Calu3 (cell line): ENCODE measurements at places on chromosomes 7 and 10. TPM values are rescaled to one million over a fixed set of nuclear protein-coding genes. Genes with fewer than 3 reads are reported as not detected.
A peak's percentile ranks its signal among the peaks of the same experiment; 100 is the strongest.

- no peak for DNase-seq
These were observed 259.7 kb downstream of the AHR start for GRCh38 chr7:17558135-17558534.

GRCh38 chr10:103854686-103855391, 537 bp downstream of the SH3PXD2A start:
- DNase-seq = peak; percentile 17

DNA sequence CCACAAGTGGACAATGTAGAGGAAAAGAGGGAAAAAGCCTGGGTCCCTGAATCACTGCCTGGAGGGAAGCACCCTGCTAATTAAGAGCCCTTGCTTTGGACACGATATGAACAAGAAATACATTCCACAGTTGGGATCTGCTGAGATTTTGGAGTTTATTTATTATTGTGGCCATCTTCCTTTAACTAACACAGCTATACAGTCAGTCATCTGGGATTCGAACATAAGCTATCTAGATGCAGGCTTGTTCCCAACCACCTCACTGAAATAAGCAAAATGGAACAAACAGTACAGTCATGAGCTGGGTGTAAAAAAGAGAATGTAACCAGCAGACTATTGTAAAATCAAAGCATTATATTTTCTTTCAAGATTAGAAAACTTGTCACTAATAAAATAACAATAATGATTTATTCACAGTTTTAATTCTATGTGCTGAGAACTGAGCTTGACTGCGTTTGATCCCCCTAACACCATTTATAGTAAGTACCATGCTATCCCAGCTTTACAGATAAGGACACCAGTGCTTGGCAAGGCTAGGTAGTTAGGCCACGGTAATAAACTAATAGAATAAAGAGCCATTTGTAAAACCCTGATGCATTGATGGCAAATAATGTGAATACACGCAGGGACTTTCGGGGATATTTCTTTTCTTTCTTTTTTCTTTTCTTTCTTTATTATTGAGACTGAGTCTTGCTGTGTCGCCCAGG, 223.8 kb upstream of the KLF6 start:
- no peak for DNase-seq

DNA sequence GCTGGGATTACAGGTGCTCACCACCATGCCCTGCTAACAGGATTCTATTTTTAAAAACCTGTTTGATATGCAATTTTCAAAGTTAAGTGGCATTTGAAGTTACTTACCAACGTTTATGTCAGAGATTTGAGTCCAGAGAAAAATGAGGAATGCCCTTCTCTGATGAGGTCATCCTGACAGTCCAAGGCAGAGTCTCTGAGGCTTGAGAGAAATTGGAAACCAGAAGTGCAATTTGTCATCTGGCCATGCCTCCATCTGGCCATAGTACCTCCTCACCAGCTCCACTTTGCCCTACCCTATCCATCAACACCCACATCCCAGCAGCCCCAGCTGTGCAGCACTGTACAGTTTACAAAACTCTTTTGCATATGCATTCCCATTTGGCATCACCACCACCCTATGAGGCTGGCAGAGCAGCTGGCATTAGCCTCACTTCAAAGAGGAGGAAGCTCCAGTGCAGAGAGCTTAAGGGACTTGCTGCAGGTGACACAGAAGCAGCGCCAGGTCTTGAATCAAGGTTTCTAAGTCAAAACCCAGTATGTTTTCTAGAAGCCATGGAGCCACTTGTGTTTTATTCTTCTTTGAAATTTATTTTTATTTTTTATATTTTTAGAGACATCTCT, 54.5 kb upstream of the PDZD8 start:
- DNase-seq = no peak

TFR2 gene
- 0.90 and 1.5 TPM in 2 replicates for total RNA-seq

FAM25A gene
- total RNA-seq = not detected in 2 replicates
